Lower leg skin (tissue), 4 donors: ENCODE measurements at places on chromosomes 12 and 14. TPM values are rescaled to one million over a fixed set of nuclear protein-coding genes. Genes with fewer than 3 reads are reported as not detected.

DNA sequence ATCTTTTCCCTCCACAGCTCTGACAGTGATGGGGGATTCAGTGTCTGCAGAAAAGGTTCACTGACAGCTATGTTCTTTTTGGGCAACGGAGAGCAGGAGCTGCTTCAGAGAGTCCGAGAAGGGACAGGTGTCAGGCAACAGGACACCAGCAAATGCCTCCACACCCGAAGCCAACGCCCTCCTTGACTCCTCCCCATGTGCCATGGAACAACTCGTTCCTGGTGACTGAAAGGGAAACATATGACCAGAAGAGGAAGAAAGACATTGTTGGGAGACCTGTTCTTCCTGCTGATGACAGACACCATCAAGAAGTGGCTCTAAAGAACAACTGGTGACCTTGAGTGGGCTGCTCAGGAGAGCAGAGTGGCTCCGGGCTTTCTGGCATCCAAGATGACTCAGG is 172.3 kb upstream of the NOS1 start:
- DNase-seq: no peak

GRCh38 chr12:26830363-26830762 is 2.6 kb downstream of the ITPR2 start:
- DNase-seq: no peak

DNA sequence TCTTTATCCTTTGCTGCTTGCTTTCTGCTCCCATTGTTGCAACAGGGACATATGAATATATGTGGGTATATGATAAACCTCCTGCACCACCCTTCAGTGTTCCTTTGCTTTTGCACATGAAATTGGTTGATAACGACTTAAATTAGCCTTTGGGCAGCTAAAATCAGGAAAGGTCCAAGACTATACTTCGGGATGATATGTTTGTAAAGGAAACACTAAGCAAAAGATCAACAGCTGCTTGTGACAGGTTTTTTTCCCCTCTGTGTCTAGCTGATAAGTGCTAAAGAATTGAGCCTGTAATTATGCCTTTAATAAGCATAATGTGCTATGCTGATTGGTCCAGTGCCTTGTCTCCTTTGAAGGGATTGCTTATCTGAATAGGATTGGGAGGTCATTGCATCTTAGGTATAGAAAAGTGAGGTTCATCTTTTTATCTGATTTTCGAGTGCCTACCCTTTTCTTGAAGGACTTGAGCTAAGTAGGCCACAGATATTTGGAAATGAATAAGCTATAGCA is 59.4 kb downstream of the PPHLN1 start:
- DNase-seq: no peak

DNA sequence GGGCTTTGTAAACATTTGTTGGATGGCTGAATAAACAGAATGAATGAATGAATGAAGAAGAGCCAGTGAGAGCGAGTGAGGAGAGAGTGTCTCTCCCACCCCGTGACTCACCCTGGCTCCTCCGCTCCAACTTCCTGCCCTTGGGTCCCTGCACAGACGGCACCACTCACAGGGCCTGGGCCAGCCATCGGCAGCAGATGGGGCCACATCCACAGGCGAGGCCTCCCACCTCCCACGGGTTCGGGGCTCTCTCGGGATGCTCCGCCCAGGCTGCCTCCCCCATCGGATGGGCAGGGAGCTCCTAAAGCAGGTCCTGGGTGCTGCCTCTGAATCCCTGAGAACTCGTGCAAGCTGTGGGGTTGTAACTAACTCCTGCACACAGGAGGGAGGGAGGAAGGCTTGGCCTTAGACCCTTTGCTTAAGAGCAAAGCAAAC is 41.3 kb downstream of the CCNK start:
- no peak for DNase-seq

DNA sequence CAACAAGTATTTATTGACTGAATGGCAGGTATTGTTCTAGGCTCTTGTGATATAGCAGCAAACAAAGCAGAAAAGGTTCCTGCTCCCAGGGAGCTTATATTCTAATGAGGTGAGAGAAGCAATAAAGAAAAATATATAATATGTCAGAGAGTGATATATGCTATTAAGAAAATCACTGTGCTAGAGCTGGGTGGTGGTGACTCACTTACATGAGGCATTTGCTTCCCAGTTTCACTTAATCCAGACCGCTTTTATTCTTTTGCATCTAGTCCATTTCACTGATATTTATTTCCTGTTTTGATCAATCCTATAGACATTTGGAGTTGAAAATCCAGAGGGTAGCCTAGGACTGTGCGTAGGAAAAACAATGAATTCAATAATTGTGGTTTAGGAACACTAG is 17.5 kb downstream of the TRHDE start:
- no peak for DNase-seq

GRCh38 chr14:52716155-52716554 is 9.2 kb downstream of the PSMC6 start:
- DNase-seq: no peak

- DNase-seq: no peak
Measured at GRCh38 chr12:44972746-44973421, 78.0 kb downstream of the DBX2 start.

- DNase-seq: peak; percentile 34
Measured at GRCh38 chr12:122368361-122369073, 54.0 kb downstream of the CLIP1 start.

DNA sequence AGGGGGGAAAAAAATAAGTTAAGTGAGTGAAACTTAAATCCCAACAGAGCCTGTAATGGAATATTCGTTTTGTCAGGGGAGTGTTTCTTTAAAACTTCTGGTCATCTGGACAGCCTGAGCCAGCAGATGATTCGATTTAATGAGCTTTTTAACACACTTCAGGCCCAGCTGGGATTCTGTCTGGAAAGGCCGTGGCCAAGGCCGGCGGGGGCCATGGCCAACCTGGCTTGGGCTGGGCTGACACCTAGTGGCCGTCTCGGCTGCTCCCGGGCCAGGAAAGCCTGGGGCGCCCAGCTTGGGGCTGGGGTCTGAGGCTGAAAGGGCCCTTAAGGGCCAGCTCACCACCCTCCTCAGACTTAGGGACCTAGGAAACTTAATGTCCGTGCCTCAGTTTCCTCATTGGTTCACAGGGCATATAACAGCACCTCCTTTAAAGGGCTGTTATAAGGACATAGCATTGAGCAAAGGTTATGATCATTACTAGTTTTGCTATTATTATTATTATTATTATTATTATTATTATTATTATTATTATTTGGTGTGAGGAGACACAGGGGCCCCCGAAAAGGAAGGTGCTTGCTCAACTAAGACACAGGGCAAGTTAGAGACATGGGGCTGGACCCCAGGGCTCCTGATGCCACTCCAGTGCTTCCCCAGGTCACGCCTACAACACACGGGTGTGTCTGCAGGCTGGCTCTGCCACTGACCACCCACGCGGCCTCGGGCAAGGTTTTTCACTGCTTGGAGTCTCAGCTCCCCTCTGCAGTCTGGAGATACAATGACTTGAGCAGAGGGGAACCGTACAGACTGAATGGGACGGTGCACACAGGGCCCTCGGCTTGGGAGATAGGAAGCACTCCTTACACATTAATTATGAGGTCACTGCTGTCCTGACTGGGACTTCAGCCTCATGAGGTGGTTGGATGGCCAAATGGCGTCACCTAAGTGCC is 84.0 kb downstream of the SYNE3 start:
- DNase-seq: no peak

- DNase-seq: no peak
Measured at GRCh38 chr14:55103971-55104954, 24.8 kb upstream of the LGALS3 start.

GRCh38 chr12:127613056-127613455 is 653.9 kb upstream of the TMEM132C start:
- no peak for DNase-seq

- no peak for DNase-seq
Measured at GRCh38 chr12:10873378-10873777, 10.7 kb downstream of the PRH1 start.

DNA sequence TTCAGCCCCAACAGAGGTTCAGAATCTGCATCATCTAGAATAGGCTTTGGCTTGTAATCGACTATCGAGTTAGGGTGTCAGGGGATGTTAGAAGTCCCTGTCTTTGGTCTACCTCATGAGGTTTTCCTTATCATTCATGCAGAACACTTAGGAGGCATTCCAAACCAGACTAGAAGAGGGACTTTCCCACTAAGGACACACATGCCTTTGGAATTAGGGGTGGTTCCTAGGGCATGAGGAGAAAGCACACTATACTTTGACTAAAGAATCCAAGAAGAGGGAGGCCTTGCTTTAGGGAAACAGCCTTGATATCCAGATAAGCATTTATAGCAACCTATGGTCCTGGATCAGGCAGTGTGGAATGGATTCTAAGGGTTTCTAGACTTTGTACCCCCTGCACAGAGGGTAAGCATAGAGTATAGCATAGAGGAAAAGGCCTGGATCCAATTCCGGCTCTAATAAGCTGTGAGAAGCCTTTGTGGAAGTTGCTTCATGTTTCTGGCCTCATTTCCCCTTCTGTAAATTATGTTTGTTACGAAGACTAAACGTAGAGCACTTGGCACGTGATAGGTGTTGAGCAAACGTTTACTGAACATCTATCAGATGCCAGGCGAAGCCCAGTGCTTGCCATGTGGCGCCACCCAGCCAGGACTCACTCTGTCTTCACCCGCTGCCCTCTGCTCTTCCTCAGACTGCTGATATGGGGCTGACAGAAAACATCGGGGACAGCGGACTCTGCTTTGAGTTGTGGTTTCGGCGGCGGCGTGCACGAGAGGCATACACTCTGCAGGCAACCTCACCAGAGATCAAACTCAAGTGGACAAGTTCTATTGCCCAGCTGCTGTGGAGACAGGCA is 13.2 kb downstream of the ZNF219 start:
- peak; percentile 86 for DNase-seq

DNA sequence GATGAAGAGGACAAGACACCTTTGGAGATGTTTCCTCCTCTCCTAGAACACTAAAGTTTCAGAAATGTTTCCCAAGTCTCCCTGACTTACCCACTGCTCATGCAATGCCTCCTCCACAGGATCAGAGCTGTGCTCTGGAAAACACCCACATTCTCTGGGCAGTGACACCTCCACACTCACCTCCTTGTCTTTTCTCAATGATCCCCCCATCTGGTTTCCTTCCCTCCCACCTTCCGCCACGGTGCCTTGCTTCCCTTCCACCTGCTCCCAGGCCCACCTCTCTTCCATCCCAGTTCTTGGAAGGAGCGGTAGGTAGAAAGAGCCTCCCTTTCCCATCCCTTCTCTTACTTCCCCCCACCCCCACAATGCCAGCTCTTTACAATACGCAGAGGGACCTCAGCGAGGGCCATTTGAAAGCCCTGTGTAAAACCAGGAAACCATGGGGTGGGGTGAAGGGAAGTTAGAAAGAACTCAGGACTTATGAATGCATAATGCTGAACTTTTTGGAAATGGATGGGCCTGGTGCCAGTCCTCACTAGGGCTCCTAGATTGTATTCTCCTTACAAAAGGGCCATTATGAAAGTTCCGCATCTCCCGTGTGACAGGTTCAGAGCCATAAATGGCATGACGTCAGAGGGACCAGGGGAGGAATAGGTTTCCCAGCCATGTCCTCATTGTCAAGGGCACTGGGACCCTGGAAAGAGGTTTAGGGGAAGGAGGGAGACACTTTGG is 12.8 kb downstream of the FBLN5 start:
- no peak for DNase-seq

DNA sequence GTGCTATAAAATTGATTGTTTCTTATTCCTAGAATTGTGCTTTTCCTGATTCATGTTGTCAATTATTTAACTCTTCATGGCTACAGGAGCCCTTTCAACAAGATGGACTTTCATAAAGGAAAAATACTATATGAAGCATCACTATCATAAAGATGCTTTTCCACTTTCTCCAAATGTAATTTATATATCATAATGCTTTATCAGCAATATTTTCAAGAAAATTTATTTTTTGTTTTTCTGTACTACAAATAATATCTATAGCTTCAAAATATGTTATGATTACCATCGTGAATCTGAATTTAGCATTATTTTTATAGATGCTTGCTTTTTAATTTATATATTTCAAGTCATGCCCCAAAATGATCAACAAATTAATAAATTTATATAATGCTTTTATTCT is 873.5 kb upstream of the LRFN5 start:
- no peak for DNase-seq

- peak; percentile 59 for DNase-seq
Measured at GRCh38 chr12:49287876-49288275, 7.1 kb upstream of the PRPH start.

DNA sequence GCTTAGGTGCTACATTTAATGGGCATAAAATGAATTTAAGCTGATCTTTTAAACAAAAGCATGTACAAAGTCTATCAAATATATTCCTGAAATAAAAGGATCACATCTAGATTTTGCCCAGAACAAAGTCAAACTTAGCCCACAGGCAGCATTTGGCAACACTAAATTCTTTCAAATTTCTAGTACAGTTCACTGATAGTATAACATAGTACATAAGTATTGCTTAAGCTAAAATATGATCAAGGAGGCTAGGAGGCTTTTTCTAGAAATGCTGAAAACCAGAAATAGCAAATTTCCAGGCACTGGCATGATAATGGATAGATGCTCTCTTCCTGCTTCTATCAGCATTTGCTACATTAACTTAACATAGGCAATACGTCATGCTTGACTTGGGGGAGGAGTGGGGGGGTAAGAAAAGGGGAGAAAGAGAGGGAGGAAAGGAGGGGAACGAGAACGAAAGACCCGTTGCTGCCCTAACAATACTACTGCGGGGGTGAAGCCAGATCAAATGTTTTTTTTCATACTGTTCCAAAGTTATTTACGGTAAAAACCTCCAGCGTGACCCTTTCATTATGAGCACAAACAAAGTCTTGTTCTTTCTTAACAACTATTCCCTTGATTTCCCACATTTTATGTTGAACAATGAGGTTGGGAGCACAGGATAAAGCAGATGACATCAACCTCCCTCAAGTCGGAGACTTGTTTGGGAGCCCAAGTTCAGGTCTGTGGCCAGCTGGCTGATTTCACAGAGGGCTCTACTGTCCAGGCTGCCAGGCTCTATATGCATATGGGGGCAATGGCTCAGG is 10.6 kb downstream of the TMED10 start:
- no peak for DNase-seq

DNA sequence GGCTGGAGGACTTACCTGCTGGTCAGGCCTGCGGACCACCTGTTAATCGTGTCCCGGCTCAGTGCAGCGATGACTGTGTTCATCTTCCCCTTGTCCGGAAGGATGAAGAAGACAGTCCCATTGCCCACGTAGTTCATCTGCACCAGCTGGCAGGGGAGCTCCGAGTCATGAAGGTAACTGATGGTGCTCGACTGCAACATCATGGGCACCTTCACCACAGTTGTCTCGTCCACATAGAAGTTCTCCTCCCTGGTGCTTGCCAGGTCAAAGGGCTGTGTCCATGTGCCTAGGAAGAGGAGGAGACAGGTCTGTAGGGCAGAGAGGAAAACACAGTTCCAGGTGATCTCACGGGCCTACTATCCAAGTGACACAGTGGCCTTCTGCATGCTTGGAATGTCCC is 13.4 kb downstream of the SERPINA6 start:
- DNase-seq: no peak

GRCh38 chr12:6772726-6773589 is 638 bp downstream of the LAG3 start:
- DNase-seq: no peak

Gene ART4
- 0.17 TPM for total RNA-seq

Gene DUSP6
- total RNA-seq: 57.5 TPM

Gene GSC
- not detected for total RNA-seq

Gene TRHDE
- 0.49 TPM for total RNA-seq

Gene GPR132
- 0.84 TPM for total RNA-seq

Gene TNFAIP2
- 24.5 TPM for total RNA-seq

Gene GPR137C
- total RNA-seq: 0.23 TPM

Gene ADAM21
- total RNA-seq: 0.13 TPM

Gene BDKRB1
- total RNA-seq: 2.1 TPM

Gene LUM
- 19.5 TPM for total RNA-seq

Gene RFX4
- total RNA-seq: not detected
